Lung (tissue), 17 donors: ENCODE measurements at places on chromosomes 11 and 22. TPM values are rescaled to one million over a fixed set of nuclear protein-coding genes. Genes with fewer than 3 reads are reported as not detected.

RDX gene
- total RNA-seq = 144 TPM

DNA sequence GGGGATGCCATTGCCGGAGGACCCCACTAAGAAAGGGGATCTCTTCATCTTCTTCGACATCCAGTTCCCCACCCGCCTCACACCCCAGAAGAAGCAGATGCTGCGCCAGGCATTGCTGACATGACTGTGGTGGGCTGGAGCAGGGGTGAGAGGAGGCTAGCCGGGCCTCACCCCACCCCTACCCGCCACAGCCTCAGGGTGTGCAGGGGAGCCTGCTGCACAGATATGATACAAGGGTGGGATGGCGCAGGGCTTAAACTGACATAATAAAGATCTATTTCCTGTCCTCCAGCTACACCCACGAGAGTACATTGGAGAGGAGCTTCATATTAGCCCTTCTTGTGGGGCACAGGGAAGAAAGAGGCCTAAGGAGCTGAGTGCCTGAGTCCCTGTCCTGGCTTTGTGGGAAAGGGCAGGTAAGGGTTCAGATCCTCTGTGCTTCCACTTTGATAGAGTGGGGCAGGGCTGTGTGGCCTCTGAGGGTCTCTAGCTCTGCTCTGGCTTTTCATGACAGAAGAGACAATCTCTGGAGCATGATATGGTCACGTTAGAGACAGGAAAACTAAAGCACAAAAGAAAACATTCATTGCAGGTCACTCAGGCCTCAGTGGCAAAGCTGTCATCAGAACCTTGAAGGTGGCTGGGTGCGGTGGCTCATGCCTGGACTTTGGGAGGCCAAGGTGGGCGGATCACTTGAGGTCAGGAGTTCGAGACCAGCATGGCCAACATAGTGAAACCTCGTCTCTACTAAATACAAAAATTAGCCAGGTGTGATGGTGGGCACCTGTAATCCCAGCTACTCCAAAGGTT lies 12.4 kb downstream of the UCP2 start:
- no peaks in the 10 kb centered on the region for H3K36me3 ChIP-seq
- no peak for DNase-seq
- no peak overlapping the region for H3K27ac ChIP-seq
- no peaks in the 10 kb centered on the region for H3K27me3 ChIP-seq
- H3K4me3 ChIP-seq = no peak overlapping the region

DNA sequence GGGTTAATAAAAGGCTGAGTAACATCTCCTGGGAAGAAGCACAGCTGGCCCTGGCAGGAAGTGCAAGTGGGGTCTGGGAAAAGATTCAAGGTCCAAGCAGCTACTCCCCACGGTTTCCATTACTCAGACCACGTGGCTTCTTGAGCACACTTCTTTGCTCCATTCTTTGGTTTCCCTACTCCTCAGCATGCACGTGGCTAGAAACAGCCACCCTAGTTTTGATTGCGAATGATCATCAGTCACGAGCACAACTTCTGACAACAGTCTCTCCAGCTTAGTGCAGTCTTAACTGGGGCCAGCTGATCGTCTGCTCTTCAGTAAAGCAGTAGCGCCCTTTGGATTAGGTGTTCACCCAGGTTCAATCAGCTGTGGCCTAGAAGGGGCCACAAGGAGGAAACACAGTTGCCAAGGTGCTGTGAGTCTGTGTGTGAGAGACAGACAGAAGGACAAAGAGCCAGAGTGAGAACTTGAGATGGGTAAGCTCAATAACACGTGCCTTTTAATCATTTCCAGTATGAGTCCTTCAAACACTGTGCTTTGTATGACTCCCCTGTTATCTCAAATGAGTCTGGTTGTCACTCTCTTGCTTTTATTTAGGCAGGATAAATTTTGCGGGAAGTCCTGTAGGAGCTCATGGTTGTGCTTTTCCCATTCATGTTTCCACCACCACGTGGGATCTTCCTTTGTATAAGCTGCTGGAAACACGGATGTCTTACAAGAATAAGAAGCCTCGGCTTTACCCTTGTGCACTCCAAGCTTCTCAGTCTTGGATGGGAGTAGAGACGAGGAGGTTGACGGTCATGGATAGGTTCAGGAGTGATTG lies 901 bp upstream of the PARVA start:
- no peak overlapping the region for H3K4me3 ChIP-seq
- H3K27ac ChIP-seq = peak overlapping the region; percentile 94
- H3K4me1 ChIP-seq = peaks cover 7% of the 10 kb centered on the region
- no peaks in the 10 kb centered on the region for H3K36me3 ChIP-seq

DNA sequence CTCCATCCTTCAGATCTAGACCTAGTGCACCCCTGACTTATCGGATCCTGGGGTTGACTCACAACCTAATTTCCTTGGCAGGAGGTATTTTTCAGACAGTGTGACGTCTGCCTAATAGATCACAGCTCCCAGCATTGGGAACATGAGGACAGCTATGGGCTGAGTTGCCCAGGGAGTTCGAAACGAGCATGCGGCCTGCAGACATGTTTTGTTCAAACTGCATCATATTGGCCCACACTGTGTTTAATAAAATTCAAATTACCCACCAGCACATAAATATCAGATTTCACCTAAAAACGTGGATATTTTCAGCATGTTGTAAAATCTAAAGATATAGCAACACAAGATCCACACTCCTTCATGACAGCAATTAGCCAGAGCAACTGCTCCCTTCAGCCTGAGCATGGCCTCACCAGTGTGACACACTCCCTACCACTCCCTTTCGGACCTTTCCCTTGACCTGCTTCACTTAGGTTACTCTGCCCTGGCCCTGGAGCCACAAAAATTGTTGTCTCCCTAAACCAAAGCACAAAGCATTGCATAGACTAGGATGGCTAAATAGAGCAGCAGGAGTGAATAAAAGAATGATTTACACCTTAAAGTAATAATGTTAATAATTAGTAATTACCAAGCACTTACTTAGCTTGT lies 53.6 kb upstream of the USP47 start:
- no peak overlapping the region for H3K4me3 ChIP-seq
- no peaks in the 10 kb centered on the region for H3K36me3 ChIP-seq
- no peak overlapping the region for H3K27ac ChIP-seq
- H3K27me3 ChIP-seq = no peaks in the 10 kb centered on the region

DNA sequence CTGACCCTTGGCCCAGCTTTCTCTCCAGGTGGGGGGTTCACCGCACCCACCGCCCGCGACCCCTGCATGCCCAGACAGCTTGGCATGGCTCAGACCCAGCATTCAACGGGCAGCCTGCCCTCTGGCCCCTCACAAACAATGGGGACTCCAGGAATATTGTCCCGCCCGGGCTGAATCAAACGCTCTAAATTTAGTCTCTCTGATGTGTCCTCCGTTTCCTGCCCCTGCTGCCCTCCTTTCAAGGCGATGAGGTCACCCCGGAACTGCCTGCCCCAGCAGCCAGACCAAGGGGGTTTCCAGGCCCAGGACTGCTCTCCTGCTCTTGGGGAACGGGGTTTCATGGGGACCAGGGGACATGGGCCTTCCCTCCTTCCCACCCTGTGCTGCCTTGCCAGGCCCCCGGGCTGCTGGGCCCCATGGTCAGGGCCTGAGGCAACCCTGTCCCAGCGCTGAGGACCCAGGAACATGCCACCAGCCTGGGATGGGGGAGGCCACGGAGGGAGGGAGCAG lies 10.1 kb upstream of the PDGFB start:
- H3K27me3 ChIP-seq = no peaks in the 10 kb centered on the region
- peak overlapping the region; percentile 74 for H3K27ac ChIP-seq
- H3K4me3 ChIP-seq = no peak overlapping the region
- H3K4me1 ChIP-seq = no peaks in the 10 kb centered on the region
- DNase-seq = no peak

DNA sequence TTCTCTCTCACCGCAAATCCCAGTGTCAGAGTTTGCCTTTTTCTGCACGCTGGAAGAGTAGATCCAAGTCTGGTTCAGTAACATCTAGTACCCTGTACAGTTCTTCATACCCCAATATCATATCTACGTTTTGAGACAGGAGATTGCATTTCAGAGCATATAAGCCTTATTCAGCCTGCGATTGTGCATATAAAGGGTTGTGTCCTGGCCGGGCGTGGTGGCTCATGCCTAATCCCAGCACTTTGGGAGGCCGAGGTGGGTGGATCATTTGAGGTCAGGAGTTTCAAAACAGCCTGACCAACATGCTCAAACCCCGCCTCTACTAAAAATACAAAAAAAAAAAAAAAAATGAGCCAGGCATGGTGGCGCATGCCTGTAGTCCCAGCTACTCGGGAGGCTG lies 104.9 kb downstream of the MTNR1B start:
- no peak overlapping the region for H3K4me3 ChIP-seq
- H3K36me3 ChIP-seq = no peaks in the 10 kb centered on the region
- no peaks in the 10 kb centered on the region for H3K27me3 ChIP-seq
- no peaks in the 10 kb centered on the region for H3K4me1 ChIP-seq
